ENCODE measurements at places on chromosomes 7 and 10. TPM values are rescaled to one million over a fixed set of nuclear protein-coding genes. Genes with fewer than 3 reads are reported as not detected.

Gene COL1A2
- not detected for total RNA-seq

Gene RTKN2
- total RNA-seq = 15.5 TPM

Gene SPDYE6
- total RNA-seq = not detected

Gene GPR85
- not detected for total RNA-seq

- peaks cover 21% of the 10 kb centered on the region for H3K27me3 ChIP-seq
- H3K27ac ChIP-seq = no peak overlapping the region
- no peak for DNase-seq
- H3K36me3 ChIP-seq = no peaks in the 10 kb centered on the region
These were observed 10.0 kb upstream of the GTF2IRD1 start for GRCh38 chr7:74443543-74444247.

DNA sequence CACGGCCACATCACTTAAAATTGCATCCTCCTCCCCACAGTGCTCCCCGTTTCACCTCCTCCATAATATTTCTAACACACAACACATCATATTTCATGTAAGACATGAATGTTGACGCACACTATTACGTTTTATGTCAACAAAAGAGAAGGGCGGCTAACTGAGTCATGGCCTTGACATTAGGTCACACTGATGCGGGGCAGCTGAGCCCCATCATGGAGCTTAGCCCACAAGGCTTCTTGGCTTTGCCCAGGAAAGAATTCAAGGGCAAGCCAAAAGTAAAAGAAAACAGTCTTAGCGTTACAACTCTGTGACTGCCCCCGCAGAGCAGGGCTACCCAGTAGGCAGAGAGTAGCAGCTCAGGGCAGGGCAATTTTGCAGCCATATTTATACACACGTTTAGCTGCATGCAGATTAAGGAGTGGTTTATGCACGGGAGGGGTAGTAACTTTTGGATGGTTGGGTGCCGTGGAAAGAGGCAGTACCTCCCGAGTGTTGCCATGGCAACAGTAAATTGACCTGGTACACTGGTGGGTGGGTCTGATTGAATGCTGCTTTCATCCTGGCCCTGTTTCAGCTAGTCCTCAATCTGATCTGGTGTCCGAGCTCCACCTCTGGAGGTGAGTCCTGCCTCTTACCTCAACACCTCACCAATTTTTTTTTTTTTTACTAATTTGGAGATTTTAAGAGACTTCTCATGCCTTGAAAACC, 156.2 kb upstream of the FRMD4A start:
- H3K36me3 ChIP-seq = no peaks in the 10 kb centered on the region
- no peak overlapping the region for H3K4me3 ChIP-seq
- no peaks in the 10 kb centered on the region for H3K27me3 ChIP-seq
- DNase-seq = no peak

DNA sequence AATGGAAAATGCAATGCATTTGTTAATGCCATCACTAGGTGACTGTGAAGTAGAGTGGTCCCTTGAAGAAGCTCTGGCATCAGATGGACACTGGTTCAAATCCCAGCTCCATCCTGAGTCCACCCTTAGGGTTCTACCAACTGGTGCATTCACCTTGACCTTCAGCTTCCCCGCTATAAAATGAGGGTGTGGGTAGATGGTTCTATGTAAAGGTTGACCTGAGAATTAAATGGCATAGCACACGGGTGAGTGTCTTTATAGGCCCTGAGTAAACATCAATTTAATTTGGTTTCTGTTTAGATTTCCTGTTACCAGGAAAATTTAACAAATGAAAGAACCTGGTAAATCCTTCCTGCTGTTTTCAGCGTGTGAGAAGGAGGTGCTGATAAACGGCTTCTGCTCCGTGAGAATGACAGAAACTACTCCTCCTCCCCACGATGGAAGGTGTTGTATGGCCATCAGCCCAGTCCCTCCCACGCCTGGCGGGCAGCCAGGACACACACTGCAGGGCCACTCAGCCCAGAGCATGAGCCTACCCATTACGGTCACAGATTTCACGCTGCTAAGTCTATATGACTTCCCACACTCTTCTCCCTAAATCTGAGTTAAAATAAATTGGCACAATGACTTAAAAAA, 210.1 kb downstream of the TNS3 start:
- no peaks in the 10 kb centered on the region for H3K27me3 ChIP-seq
- no peak overlapping the region for H3K27ac ChIP-seq
- H3K4me1 ChIP-seq = no peaks in the 10 kb centered on the region
- no peak for DNase-seq
- H3K36me3 ChIP-seq = no peaks in the 10 kb centered on the region
- no peak overlapping the region for H3K4me3 ChIP-seq
